ENCODE measurements at places on chromosomes 2 and 18.

DNA sequence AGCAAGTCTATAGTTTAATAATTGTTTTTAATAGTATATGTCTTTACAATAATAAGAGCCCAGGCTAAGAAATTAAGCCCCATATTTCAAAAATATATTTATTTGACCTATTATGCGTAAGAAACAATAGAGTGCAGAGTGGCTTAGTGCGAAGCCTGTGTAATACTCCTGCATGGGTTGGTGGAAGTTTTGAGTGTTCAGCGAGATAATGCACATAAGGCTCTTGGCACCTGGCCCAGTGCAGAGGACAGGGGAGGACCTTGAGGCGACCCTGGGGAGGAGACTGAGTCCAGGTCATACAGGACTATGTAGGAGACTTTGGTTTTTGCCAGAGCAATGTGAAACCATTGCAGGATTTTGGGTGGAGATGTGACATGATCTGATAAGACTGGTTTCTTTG lies 132.4 kb upstream of the ST6GAL2 start:
- no peak for DNase-seq

DNA sequence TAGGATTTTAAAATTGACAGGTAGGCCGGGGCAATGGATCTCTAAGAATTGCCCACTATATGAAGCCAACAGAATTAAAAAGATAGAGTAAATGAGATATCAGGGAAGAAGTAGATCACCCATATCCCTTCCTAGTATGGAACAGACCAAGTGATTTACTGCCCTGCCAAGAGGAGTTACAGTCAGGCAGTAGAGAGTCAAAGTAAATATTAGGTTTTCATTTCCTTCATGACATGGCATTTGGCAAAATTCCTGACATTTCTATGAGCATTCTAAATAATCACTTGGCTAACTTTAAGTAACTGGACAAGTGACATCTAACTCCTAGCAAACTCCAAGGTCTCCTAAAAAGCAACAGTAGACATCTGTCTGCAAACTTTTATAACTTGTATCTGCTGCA lies 33.5 kb downstream of the GALNT5 start:
- DNase-seq = no peak

DNA sequence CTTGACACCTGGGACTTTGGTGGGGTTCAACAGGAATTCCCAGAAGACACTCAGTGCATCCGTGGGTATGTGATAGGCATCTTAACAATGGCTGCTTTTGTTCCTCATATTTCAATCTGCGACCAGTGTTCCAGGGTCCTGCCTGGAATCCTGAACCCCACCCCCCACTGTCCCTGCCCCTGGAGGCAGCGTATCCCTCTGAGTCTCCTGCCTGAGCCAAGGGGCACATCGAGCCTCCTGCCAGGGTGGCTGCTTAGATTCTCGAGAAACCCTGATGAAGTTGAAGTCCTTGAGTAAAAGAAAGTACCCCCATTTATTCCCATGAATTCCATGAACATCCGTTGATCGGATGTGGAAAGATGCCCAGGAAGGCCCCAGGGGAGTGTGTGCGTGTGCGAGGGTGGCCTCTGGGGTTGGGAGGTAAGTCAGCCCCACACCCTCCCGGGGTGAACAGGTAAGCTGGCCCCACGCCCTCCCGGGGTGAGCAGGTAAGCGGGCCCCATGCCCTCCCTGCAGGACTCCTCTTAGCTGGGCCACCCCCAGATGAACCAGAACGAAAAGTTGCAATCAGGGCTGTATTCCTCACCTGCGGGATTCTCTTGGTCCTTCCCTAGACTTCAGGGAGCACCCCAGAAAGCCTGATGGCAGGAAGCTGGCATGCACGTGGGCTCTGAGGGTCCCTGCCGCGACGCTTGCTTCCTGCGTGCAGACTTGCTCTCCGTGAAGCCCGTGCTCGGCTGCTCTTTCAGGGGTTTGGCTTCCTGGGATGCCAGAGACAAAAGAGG lies 253.3 kb downstream of the AGAP1 start:
- DNase-seq = no peak

DNA sequence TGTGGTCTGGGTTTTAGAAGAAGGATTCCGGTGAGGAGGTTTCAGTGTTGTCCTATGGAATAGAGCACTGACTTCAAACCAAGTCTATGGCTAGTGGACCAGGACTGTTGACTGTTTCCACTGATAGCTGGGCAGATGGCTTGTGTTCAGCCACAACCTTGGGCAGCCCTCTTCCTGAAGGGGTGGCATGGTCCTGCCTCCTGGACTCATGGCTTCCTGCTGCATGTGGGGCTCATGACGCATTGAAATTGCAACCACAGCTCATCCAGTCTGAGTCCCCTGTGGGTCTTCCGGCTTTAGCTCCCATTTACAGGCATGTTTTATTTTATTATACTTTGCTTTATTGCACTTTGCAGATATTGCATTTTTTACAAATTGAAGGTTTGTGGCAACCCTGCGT lies 105.0 kb downstream of the B3GNT2 start:
- DNase-seq = no peak

GRCh38 chr18:13241083-13241892 lies 22.7 kb downstream of the LDLRAD4 start:
- no peak for DNase-seq

DNA sequence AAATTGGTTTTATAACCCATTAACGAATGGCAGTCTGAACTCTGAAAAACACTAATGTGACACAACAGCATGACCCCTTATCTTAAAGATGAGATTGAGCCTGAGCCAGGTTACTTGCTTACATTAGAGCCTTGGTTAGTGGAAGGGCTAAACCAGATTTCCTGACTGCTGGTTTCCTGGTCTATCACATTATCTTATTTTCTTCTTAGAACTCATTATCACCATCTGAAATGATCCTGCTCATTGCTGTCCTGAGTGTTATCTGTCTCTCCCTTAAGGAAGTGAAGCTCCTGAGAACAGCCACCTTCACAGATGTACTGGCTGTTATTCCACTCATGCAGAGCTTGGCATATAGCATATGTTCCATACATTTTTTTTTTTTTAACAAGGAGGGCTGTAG lies 9.0 kb upstream of the NRP2 start:
- no peak for DNase-seq

DNA sequence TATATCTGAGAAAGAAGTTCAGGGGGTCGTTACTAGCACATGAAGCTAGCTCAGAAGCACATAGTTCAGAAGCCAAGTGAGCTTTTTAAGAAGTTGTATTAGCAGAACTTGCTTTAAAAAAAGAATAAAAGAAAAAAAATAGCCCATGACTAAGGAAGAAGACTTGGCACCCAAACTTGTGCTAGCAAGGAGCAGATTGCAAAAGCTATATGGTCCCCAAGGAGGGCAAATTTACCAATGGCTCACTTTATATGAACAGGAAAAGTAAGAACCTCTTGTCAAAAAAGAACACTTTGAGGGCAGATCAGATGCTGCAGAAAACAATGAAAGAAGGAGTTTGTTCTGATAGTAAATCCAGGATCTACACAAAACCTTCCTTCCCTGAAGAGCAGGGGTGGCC lies 486.5 kb upstream of the ACVR2A start:
- DNase-seq = no peak

- no peak for DNase-seq
Measured at GRCh38 chr18:48412339-48412929, 3.3 kb upstream of the ZBTB7C start.

DNA sequence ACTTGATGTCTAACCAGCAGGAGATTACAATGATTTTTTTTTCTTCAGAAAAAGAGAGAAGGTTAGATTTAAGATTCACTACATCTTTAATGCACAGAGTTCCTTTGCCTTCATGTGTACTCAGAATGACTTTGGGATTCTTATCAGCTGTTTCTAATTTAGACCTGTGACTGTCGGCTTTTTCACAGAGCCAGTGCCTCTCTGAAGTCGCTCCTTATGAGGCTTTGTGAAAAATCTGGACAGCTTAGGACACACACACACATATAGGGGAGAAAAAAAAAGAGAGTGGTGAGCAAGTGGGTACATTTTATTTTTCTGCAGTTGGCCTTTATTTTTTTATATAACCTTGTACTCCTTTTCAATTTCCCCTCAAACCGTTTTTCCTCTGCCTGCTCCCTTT lies 893.1 kb upstream of the CELF4 start:
- no peak for DNase-seq

- DNase-seq = no peak
Measured at GRCh38 chr18:13216092-13216582, 2.4 kb upstream of the LDLRAD4 start.

- DNase-seq = no peak
Measured at GRCh38 chr18:51623653-51624052, 426.2 kb upstream of the MEX3C start.

GRCh38 chr18:50737127-50737526 lies 82.7 kb downstream of the MRO start:
- no peak for DNase-seq

GRCh38 chr2:96188821-96189526 lies 19.7 kb downstream of the STARD7 start:
- DNase-seq = no peak

- no peak for DNase-seq
Measured at GRCh38 chr18:13625355-13625754, 101.0 kb downstream of the FAM210A start.

DNA sequence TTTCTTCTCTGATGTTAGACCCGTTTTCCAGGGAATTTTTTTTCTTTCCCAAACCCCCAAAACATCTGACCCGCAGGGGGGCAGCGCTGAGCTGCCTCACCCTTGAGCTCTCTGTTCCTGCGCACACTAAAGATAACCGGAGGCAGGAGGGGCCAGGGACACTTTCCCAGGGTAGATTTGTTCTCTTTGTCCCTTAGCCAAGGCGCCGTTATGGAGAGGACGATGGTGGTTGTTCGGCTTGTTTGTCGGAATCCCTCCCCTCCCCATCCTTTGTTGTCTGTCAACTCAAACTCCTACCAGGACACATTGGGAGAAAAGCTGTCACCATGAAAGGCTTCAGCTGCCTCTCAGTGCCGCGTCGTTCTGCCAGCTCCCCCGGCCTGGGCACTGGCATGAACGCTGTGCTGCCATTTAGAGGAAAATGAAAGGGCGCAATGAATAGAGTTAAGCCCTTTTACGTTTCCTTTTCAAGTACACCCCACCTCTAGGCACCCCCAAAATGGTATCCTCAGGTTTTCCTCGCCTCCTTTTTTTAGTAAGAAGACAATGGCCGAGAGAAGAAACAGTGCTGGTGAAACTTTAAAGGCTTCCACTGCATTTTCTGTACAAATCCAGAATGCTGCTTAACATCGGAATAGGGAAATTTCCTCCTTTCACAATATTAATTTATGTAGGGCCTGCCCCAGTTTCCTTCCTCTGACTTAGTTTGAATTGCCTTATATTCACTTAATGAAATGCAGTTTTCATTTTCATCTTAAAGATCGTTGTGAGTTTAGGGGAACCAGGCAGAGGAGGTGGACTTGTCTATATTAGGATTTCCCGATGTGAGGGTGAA lies 62.1 kb downstream of the RND3 start:
- no peak for DNase-seq

DNA sequence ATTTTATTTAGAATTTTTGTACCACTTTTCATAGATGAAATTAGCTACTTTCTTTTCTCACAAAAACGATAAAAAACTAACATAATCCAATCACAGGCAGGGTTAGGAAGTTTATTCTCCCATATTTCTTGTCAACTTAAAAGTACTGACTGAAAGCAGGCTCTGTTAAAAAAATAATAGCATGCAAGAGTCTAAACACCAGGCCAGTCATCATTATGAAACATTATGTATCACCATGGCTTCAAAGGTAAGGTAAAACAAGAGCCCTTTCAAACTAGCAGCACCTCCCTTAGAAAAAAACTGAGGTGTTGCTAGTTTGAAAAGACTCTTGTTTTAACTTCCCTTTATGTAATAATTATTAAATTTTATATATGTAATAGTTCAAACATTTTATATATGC lies 848.0 kb downstream of the RNF144A start:
- DNase-seq = no peak

DNA sequence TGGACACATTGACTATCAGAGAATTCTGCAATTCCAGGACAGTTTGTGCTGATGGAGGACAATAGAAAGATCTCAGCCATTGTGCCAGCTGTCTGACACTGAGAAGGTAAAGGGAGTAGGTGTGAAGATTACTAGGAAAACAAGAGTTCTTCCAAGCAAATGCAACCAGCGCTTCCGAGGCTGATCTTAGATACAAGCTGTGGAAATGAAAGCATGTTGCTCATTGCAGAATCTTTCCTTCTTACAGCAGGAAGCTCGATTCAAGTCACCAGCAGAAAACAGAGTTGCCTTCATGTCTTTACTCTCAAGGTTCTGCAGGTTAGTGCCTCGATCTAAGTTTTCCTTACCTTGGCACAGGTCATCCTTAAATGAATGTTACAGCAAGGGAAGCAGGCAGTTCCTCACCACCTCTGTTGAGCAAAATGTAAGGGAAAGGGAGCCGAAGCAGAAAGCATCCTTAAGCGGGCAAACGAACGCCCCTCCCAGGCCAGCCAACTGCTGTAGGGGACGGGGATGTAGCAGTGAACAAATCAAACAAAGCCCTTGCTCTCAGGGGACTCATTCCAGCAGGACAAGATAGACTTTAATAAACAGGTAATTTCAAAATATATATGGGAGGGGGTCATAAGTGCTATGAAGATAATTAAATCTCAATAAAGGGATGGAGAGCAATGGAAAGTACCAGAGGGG lies 54.3 kb downstream of the MARCHF4 start:
- no peak for DNase-seq

GRCh38 chr2:177419274-177419673 lies 26.7 kb downstream of the AGPS start:
- no peak for DNase-seq

DNA sequence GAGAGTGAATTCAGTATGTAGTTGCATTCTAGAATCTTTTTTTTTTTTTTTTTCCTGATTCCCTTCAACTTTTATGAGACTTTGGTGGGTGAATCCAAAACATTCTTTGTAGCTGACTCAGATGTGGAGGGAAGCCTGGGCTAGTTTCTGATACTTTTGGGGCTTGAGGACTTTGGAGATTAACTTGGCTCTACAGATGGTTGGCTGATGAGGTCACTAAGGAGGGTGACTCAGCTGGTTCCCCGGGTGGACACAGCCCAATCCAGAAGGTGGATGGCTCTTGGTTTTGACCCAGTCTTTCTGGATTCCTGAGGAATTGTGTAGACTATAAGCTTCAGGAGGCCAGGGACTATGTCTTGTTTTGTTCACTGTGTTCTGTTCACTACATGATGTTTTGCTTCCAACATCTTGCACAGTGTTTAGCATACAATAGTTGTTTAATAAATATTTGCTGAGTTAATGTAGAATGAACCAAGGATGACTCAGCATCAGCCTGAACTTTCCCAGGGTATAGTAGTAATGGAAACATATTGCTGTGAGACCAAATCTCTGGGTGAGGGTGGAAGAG lies 30.5 kb downstream of the LAMA3 start:
- no peak for DNase-seq

DNA sequence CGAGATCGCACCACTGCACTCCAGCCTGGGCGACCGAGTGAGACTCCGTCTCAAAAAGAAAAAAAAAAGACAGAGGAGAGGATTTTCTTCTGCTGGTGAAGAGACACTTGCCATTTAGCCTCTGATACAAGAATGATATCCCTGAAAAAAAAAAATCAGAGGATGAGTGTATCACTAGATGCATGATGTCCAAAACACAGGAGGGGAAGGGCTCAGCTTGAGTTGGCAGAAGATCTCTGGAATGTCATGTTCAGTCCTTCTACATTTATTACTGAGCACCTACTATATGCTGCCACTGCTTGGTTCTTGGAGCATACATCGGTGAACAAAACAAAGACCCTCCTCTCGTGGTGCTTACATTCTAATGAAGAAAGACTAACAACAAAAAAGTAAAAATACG lies 10.9 kb upstream of the PKDCC start:
- no peak for DNase-seq

- DNase-seq = no peak
Measured at GRCh38 chr2:224025874-224026273, 13.2 kb downstream of the SERPINE2 start.
